ENCODE measurements at places on chromosomes 5 and 9.

DNA sequence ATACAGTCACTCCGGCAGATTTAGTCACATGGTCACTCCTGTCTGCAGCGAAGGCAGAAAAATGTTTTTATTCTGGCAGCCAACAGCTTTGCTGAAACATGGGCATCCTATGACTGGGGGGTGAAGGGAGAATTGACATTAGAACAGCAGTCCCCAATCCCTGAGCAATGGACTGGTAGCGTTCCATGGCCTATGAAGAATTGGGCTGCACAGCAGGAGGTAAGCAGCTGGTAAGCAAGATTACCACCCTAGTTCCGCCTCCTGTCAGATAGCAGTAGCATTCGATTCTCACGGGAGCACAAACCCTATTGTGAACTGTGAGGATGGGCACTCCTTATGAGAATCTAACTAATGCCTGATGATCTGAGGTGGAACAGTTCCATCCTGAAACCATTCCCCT is 93.1 kb upstream of the FTMT start:
- no peak for DNase-seq

- no peak for DNase-seq
These were observed 817.1 kb upstream of the CDH9 start for GRCh38 chr5:27855491-27855890.

DNA sequence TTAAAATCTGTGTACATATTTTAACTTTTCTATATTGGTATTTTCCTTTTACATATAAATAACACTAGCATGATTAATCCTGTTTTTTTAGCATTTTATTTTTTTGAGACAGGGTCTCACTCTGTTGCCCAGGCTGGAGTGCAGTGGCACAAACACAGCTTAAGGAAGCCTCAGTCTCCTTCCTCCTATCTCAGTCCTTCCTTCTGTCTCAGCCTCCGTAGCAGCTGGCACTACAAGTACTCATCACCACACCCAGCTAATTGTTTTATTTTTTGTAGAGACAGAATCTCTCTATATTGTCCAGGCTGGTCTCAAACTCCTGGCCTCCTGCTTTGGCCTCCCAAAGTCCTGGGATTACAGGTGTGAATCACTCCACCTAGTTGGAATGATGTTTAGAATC is 1.5 kb upstream of the C5orf24 start:
- no peak for DNase-seq

DNA sequence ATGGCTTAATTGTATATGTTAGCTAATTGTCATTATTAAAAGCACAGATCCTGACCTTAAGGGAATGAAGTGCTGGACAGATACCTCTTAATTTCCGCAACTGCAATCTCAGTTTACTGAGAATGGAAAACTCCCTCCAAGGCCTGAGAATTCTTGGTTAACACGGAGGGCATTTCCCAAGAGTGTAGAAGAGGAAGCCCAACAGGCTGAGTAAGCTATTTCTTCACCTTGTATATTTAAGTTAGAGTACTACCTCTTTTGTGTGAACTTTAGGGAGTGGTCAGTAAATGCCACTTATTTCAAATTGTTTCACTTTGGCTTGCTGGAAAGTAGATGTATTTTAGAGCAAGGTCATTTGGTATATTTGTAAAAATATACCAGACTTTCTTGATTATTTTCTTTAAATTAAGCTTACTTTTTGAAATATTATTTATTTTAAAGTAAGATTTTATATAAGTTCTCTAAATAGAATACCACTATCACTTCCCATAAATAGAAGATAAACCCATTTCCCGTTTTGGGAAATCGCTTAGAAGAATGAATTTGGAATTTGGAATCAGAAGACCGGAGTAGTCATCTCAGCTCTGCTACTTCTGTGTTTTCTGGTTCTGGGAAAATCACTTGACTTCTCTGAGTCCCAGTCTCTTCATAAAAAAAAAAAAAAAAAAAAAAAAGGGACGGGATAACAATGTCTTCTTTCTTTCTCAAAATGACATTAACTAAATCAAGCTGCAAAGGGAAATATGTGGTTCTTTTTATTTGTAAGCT is 26.0 kb upstream of the C9orf72 start:
- no peak for DNase-seq
